Activated naive CD4-positive, alpha-beta T cell treated with anti-CD3 and anti-CD28 coated beads, Interleukin-2, amount 10 ng/mL, durations not matched to agents 5 hours and 36 hours (primary cell): ENCODE measurements at places on chromosomes 4 and X. TPM values are rescaled to one million over a fixed set of nuclear protein-coding genes. Genes with fewer than 3 reads are reported as not detected.

ZNF630 gene
- total RNA-seq: 1.3 TPM

TMPRSS11F gene
- not detected for total RNA-seq

ARHGAP24 gene
- total RNA-seq: not detected

HTR2C gene
- total RNA-seq: not detected

HDX gene
- 1.3 TPM for total RNA-seq

GNRHR gene
- total RNA-seq: not detected

XK gene
- not detected for total RNA-seq

CSAG2 gene
- not detected for total RNA-seq

GAGE13 gene
- total RNA-seq: not detected

DACH2 gene
- total RNA-seq: not detected

ERCC6L gene
- total RNA-seq: 7.8 TPM

GC gene
- total RNA-seq: not detected

POF1B gene
- total RNA-seq: 0.07 TPM

SCOC gene
- total RNA-seq: 17.0 TPM

SMAD1 gene
- total RNA-seq: 0.20 TPM

PROM1 gene
- not detected for total RNA-seq

NOX1 gene
- total RNA-seq: not detected

GAR1 gene
- 23.2 TPM for total RNA-seq

DAPP1 gene
- total RNA-seq: 35.3 TPM

METTL14 gene
- total RNA-seq: 44.4 TPM
